Camera-type eye (tissue), 1 donor: ENCODE measurements at places on chromosomes 1 and 21. TPM values are rescaled to one million over a fixed set of nuclear protein-coding genes. Genes with fewer than 3 reads are reported as not detected.

APOBEC4 gene
- total RNA-seq, result not detected

ZNF593OS gene
- total RNA-seq, result 41.3 TPM

CACNA1S gene
- total RNA-seq, result 5.9 TPM

SFN gene
- 8.5 TPM for total RNA-seq

NTNG1 gene
- total RNA-seq, result 19.1 TPM

ROR1 gene
- 19.8 TPM for total RNA-seq

S100A7 gene
- not detected for total RNA-seq

KRTAP20-4 gene
- not detected for total RNA-seq
